ENCODE measurements at places on chromosomes 16 and 17.
A peak's percentile ranks its signal among the peaks of the same experiment; 100 is the strongest.

- DNase-seq = no peak
Measured at GRCh38 chr16:368388-369158, 1.8 kb downstream of the MRPL28 start.

DNA sequence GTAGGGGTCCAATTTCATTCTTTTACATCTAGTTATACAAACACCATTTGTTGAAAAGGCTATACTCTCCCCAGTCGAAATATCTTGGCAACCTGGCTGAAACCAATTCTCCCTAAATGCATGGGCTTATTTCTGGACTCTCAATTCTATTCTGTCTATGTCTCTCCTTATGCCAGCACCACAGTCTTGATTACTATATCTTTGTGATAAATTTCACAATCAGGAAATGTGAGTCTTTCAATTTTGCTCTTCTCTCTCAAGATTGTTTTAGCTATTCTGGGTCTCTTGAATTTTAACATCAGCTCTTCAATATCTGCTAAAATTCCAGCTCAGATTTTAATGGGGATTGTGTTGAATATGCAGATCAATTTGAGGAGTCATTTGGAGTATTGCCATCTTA lies 5.9 kb upstream of the TRIM25 start:
- no peak for DNase-seq

- DNase-seq = no peak
Measured at GRCh38 chr16:89319631-89319885, 102.1 kb downstream of the ZNF778 start.

DNA sequence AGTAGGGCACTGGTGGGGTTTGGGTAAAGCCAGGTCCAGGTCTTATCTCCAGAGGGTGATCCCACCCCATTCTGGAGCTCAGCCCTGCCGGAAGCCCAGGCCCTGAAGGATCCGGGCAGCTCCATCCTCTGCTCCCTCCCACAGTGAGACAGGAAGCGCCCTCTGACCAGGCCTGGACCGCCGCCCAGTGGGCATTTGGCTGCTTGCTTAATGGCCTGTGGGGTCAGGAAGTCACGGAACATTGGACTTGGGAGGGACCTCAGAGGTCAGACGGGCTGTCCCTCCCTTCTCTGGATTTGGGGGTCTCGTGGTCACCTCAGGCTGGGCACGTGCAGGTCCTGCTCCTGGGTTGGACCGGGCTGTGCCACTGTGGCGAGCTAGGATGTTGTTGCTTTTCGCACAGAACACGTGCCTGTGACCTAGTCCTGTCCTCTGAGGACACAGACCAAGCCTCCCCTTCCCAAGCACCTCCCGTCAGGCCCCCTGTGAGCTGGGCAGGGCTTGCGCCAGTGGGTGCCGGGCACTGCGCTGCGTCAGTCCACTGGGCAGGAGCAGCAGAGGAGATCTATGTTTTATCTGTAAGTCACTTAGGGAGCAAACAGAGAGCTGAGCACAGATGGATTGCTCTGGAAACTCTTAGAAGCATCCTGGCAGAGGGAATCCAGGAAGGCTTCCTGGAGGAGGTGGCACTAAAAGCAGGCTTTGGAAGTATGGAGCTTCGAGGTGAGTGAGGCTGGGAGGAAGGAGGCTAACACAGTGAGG lies 49.4 kb upstream of the GSE1 start:
- DNase-seq = peak; percentile 86

Measured in kidney tubule cell (primary cell).